ENCODE measurements at places on chromosomes 3 and 15.

DNA sequence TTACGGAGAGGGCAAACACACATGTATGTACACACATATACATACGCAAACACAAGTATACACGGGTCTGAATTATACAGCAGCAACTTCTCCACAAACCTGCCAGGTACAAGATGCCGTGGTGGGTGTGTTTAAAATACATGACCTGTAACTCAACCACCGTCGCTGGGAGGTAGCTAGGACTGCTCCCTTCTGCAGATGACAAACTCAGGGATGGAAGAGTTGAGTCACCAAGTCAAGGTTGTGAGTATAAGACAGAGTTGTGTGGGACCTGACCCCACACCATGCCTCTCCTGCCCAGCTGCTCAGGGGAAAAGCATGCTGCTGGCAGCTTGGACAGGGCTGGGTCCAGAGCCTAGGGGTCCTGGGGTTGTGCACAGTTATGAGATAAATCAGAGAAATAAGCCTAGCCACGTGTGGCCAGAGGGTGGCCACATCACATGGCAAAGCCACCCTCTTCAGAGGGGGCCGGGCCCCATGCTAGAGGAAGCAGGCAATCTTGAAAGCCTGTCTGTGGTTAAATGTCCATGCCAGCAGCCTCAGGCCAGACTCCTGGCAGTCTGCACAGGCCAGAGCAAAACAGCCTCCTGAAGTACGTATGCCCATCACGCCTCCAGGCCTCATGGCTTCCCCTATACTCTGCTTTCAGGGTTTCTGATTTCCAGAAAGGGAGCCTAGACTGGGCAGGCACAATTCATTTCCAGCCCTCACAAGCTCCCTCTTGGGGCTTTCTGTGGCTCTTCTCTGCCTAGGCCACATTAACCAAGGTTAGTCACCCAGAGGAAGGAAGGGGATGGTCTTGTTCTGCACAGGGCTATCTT, 107.7 kb upstream of the RPL32 start:
- no peak for DNase-seq

DNA sequence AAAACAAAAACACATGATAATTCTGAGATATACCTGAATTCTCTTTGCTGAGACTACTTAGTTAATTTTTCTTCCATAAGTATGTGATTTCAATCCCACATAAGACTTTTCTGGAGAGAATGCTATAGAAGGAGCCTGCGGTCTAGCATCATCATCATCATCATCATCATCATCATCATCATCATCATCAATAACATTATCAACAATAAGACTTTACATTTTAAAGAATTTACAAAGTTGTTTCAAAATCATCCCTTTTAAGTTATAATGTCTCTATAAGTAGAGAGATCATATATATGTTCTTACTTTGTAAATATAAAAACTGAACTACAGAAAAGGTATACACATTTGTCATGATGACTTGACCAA, 965.3 kb downstream of the ROBO1 start:
- DNase-seq: no peak

GRCh38 chr15:41490355-41490754, 3.3 kb upstream of the ITPKA start:
- no peak for DNase-seq

- DNase-seq: no peak
These were observed 173.0 kb upstream of the FRMD4B start for GRCh38 chr3:69558912-69559311.

DNA sequence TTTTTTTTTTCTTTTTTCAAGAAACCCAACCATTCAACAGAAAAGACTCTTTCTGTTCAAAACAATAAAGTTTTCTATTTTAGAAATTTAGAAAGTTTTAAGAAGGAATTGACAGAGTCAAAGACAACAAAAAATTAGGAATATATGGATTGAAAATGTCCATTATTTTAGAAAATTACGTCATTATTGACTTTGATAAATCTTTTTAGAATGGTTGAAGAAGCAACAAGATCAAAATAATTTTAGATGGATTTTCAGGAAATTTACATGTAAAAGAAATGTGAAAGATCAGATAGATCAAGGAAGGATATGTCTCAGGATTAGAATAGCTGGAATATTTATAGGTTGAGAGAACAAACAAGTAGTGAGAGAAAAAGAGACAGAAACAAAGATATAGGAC, 8.4 kb upstream of the KCNH8 start:
- no peak for DNase-seq

DNA sequence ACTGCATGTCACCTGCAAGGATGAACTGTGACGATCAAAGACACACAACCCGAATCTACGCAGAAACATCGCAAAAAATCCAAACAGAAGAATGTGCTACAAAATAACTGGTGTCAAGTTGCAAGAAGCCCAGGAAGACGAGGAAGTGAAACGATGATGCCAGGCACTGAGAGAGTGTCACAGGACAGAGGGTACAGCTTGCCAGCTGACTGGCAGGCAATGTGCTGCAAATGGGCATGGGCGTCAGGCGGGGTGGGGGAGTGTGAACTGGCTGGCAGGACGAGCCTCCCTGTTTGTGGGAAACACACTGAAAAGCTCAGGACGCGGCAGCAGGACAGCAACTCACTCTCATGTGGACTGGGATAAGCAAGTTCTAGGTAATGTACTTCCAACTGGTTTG, 28.9 kb upstream of the OCA2 start:
- DNase-seq: no peak

- no peak for DNase-seq
These were observed 186.9 kb downstream of the MAGI1 start for GRCh38 chr3:65851827-65852226.

GRCh38 chr15:98927022-98927421, 80.6 kb downstream of the PGPEP1L start:
- DNase-seq: no peak

- DNase-seq: no peak
These were observed at the start of gene ADGRG7 for GRCh38 chr3:100609305-100609704. ADGRG7 (plus strand) TSS chr3:100609601; CDS start chr3:100609857, 256 bp downstream.

- DNase-seq: no peak
These were observed 31.7 kb downstream of the SPINK8 start for GRCh38 chr3:48301800-48302166.

- DNase-seq: no peak
These were observed 33.3 kb downstream of the TLE3 start for GRCh38 chr15:70064441-70064840.

DNA sequence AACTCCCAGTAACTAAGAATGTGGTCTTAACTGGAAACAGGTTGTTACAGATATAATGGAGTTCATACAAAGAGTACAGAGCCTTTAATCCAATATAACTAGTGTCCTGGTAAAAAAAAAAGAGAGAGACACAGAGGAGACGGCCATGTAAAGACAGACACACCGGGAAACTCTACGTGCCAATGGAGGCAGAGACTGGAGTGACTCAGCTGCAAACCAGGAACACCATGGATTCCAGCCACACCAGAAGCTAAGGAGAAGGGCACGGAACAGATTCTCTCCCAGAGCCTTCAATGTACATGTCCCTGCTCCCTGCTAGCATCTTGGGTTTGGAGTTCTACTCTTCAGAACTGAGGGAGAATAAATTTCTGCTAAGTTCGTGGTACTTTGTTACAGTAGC, 4.5 kb downstream of the RNF168 start:
- no peak for DNase-seq

DNA sequence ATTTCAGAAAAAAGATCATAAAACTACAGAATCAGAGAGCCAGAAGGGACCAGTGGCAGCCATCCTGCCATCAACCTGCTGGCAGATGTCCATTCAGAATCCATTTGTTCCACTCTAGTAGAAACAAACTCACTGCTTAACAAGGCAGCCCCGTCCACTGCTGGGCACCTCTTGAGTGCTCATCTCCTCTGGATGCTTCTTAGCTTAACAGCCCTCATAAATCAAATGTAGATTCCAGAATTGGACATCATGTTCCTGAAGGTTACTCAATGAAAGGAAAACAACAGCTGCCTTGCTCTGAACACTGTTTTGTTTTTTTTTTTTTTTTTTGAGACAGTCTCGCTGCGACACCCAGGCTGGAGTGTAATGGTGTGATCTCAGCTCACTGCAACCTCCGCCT, 37.3 kb downstream of the ABCC5 start:
- DNase-seq: no peak

GRCh38 chr3:136938334-136938733, 19.4 kb upstream of the IL20RB start:
- DNase-seq: no peak

GRCh38 chr15:68252925-68253534, 23.5 kb upstream of the CLN6 start:
- no peak for DNase-seq

GRCh38 chr3:126261037-126261436, 80.7 kb upstream of the ALDH1L1 start:
- no peak for DNase-seq

GRCh38 chr15:38464675-38465074, 10.7 kb downstream of the FAM98B start:
- no peak for DNase-seq

DNA sequence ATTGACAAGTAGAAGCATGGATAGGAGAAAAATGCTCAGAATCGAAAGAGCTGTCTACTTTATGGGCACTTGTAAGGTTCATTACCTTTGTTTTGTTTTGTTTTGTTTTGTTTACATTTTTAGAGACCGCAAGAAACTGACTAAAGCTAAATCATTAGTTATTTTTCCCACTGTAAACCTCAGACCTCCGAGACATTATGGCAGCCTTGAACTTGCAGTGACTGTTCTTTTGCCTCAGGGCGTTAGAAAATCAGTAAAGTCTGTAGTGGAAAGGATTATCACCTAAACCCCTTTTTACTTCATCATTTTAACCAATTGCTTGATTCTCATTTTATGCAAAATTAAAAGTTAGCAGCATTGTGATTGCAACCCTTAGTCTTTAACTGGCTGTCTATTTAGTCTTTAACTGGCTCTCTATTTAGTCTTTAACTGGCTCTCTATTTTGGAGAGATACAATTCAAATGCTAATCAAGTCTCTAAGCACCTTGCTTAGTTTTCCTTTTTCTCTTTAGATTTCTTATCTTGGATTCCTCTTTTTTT, 383.3 kb upstream of the ROBO2 start:
- DNase-seq: no peak

DNA sequence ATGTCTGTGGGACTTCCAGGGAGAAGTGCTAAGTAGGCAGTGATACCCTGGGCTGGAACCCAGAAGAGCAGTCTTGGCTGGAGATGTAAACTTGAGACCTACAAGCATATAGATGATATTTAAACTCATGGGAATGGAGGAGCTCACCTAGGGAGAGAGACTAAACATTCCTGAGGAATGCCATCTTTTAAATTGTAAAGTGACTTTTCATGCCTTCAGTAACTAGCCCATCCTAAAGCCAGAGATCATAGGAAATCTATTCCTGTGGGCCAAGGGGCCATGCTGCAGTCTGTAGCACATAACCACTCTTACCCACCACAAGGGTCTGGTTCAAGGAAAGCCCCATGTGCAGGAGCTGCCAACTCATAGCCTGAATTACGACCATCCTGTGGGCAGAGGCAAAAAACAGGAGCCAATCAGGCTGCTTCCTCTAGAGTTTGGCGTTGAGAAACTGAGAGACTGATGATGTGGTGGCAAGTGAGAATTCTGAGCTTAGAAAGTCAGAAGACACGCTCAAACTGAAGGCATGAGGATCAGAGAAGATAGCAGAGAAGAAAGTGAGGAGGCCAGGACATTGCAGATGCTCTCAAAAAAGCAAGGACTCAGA, 37.5 kb downstream of the CTDSPL start:
- no peak for DNase-seq

DNA sequence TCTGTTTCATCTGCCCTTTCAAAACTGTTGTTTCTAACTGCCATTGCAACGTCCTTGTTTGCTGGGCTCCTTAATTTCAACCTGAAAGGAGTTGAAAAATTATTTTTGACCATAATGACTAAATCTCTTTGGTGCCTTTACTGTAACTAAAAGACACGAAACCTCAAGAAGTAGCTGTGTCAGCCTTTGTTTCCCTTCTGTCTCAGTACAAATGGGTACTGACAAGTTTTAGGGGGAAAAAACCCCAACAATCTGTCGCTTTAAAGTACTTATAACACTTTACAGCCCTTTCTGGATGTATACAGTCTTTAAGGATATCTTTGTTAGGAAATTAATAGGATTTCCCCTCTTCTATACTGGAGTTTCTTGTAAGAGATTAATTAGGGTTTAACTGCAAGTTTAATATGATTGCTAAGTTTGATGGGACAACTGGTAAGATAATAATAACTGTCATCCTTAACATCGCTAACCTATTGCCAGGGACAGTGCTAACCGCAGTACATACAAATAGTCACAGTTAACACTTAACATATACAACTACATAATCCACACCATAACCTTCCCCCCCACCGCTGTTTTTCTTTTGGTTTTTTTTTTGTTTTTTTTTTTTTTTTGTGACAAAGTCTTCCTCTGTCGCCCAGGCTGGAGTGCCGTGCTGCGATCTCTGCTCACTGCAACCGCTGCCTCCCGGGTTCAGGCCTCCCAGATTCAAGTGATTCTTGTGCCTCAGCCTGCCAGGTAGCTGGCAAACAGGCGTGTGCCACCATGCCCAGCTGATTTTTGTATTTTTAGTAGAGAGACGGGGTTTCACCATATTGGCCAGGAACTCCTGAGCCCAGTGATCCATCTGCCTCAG, 1.7 kb downstream of the GXYLT2 start:
- no peak for DNase-seq

DNA sequence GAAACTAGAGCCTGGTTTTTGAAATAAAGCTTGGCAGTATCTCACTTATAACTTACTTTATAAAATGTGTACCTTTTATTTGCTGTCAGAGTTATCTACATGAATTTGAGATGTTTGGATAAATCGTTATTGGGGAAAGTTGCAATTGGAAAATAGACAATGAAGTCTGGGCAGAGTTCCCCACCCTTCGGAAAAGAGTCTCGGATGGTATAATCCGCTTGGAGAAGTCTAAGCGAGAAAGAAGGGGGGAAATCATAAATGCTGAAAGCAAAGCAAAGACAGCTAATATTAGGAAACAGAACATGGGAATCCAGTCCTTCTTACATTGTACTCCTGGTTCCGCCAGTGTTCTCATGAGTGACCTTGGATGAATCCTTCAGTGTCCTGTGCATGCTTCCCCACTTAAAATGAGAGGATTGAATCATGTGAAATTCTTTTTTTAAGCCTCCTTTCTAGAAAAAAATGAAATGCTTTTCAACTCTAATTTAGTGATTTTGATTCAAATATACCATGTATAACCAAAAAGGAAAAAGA, 162.4 kb downstream of the ATG7 start:
- no peak for DNase-seq

GRCh38 chr3:188954590-188955208, 217.1 kb upstream of the TPRG1 start:
- DNase-seq: no peak

All from cortex of kidney (tissue), 1 donor.